ENCODE measurements at places on chromosomes 16 and 17.

DNA sequence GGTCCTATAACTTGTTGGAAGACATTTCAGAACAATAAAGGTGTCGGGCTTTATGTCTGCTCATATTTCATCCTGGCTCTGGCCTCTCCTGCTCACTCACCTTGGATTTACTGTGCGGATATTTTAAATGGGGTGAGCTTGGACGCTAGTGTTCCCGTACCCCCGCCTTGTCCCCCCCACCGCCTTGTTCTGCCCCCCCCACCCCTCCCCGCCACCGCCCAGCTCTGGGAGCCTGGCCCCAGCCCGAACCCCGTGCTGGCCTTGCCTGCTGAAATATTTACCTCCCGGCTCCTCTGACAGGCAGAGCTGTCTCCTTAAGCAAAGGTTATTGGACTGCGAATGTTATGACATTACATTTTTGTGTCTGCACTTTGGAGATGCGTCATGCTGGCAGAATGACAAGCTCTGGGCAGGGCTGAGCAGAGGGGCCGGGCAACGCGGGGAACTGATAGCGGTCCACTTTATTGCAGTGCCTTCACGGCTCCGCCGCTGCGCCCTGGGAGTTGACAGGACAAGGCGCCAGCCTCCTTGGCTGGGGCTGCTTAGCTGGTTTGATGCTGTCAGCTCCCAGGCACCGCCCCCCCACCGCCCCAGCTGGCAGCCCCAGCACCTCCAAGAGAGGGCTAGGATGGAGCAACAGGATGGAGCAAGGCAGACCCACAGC, 222.5 kb upstream of the GSE1 start:
- peak; percentile 90 for DNase-seq

DNA sequence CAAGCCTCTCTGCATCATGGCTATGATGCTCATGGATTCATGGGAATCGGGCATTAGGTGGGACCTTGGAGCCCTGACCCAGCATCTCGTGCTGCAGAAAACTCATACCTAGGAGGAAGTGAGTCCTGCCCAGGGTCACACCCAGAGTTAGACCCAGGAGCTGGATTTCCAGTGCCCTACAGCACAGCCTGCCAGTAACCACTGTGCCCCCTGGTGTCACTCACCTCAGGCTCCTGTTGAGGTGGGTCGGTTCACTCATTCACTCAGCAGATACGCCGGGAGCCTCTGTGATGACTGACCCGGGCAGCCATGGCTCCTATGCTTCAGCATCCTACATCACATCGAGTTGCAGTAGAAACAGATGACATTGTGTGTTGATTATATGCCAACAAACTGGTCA, 143.4 kb downstream of the MSI2 start:
- no peak for DNase-seq

GRCh38 chr17:72244956-72245355, 124.1 kb downstream of the SOX9 start:
- DNase-seq, result no peak

DNA sequence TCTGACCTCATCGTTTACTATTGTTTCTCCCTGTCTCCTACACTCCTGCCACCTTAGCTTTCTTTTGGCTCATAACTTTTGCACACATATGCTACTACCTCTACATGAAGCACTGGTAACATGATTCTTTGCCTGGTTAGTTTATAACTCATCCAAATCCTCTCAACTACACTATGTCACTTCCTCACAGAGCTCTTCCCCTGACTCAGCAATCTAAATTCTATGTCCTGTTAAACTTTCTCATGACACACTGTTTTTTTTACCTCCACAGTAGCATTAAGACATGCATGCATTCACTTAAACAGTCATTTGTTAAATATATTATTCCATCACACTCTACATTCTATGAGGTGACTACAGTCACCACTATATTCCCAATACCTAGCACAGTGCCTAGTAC, 19.7 kb downstream of the APPBP2 start:
- DNase-seq, result peak; percentile 96

Measured in fibroblast of skin of back (primary cell).